ENCODE measurements at places on chromosomes 12 and 14. TPM values are rescaled to one million over a fixed set of nuclear protein-coding genes. Genes with fewer than 3 reads are reported as not detected.

The SLC5A8 gene
- polyA plus RNA-seq, result 1.3 TPM

The BIN2 gene
- 12.0 TPM for polyA plus RNA-seq

The TCL1B gene
- not detected for polyA plus RNA-seq

The PLBD1 gene
- 9.5 TPM for polyA plus RNA-seq

The TECPR2 gene
- 5.6 TPM for polyA plus RNA-seq

The RBP5 gene
- 3.3 TPM for polyA plus RNA-seq

The SOCS4 gene
- polyA plus RNA-seq, result 5.8 TPM

The ACVR1B gene
- polyA plus RNA-seq, result 14.3 TPM

The RNASE2 gene
- polyA plus RNA-seq, result 8.7 TPM

The TRIM9 gene
- polyA plus RNA-seq, result 0.08 TPM

The MYH6 gene
- 0.25 TPM for polyA plus RNA-seq

The M6PR gene
- polyA plus RNA-seq, result 49.9 TPM

The GTF2A1 gene
- 4.5 TPM for polyA plus RNA-seq

The NKX2-8 gene
- 1.2 TPM for polyA plus RNA-seq

The RNU4-1 gene
- polyA plus RNA-seq, result not detected

The CATSPERB gene
- 0.57 TPM for polyA plus RNA-seq

The PTGER2 gene
- polyA plus RNA-seq, result 2.0 TPM

The RIMBP2 gene
- 0.16 TPM for polyA plus RNA-seq

The RD3L gene
- not detected for polyA plus RNA-seq

The KLHL33 gene
- 0.08 TPM for polyA plus RNA-seq

The RNF212B gene
- polyA plus RNA-seq, result 0.09 TPM

The FITM1 gene
- 1.4 TPM for polyA plus RNA-seq
